ENCODE measurements at places on chromosomes 12 and 14.

- peak; percentile 14 for DNase-seq
Measured at GRCh38 chr12:52884526-52885293, 20.2 kb downstream of the KRT8 start.

- no peak for DNase-seq
Measured at GRCh38 chr12:10354071-10354470, 35.8 kb downstream of the KLRK1 start.

- no peak for DNase-seq
Measured at GRCh38 chr12:115872919-115873357, 404.6 kb downstream of the MED13L start.

- no peak for DNase-seq
Measured at GRCh38 chr12:31491841-31492598, 98.9 kb downstream of the DENND5B start.

DNA sequence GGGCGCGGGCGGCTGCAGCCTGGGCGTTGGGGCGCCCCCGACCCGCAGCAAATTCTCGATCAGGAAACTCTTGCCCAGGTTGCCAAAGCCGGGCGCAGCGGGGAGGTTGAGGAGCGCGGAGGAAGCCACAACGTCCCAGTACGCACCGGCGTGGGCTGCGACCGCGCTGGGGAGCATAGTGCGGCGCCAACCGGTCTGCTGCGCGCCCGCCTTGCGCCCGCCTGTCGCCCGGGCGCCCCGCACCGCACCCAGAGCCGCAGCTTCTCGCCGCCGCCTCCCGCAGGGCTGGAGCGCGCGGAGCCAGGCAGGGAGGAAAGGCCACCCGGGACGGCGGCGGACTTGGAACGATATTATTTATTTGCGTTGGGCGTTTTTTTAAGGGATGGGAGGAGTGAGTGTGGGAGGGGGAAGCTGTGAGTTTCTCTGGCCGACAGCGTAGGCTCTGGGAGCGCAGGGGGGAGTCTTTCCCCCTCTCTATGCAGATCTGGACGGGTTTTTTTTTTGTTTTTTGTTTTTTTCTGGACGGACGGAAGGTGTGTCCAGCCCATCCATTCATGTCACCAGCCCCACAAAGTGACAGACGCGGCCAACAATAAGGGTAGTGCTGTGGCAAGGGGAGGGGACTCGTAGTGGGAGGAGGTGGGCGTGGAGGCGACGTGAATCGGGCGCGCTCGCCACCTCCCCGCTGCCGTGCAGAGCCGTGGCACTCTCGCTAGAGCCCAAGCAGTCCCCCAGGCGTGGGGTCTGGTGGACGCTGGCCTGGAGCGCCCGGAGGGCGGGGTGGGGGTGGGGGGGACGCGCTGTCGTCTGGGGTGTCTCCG is at the start of gene DBX2:
Gene DBX2, minus strand, starts transcription at position 349 of the 821 bp plus-strand sequence. Its CDS starts 172 bp downstream, at position 177.
- peak; percentile 38 for DNase-seq

GRCh38 chr12:105644770-105645169 is 314.3 kb downstream of the C12orf75 start:
- DNase-seq = no peak

DNA sequence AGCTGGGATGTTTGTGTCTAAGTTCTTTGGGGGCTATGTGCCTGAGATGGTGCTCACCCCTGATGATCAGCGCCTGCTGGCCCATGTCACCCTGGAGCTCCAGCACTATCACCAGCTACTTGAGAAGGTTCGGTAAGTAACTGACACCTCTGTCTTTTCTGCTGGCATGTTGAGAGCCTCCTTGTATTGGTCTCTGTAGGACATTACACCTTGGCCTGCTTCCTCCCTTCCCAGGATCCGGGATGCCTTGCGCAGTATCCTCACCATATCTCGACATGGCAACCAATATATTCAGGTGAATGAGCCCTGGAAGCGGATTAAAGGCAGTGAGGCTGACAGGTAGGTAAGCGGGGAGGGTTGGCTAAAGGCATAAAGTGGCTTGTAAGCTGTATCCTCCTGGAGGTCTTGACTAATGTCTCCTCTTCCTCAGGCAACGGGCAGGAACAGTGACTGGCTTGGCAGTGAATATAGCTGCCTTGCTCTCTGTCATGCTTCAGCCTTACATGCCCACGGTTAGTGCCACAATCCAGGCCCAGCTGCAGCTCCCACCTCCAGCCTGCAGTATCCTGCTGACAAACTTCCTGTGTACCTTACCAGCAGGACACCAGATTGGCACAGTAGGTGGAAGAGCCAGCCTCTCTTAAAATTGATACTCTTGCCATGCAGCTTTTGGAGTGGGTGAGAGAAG is 5.5 kb downstream of the DDIT3 start:
- no peak for DNase-seq

DNA sequence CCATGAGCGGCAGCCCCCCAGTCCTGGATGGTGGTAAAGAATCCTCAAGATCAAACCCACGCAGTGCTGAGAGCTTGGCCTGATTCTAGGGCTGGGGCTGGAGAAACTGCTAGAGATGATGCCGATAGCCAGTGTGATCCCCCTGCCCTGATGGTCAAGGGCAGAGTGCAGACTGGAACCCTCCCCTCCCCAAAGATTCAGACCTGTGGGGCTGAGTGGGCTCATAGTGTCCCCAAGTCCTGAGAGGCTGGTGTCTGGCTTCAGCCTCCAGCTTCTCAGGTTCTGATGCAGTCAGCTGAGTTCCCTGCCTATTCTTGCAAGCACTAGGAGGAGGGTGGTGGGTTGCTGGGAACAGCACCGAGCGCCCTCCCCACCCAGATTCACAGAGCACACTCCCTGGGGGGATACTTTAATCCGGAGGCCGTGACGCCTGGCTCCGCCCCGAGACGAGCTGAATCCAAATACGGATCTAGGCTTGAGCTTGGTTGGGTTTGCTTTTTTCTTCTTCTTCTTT is 11.9 kb downstream of the RHOF start:
- DNase-seq = no peak

DNA sequence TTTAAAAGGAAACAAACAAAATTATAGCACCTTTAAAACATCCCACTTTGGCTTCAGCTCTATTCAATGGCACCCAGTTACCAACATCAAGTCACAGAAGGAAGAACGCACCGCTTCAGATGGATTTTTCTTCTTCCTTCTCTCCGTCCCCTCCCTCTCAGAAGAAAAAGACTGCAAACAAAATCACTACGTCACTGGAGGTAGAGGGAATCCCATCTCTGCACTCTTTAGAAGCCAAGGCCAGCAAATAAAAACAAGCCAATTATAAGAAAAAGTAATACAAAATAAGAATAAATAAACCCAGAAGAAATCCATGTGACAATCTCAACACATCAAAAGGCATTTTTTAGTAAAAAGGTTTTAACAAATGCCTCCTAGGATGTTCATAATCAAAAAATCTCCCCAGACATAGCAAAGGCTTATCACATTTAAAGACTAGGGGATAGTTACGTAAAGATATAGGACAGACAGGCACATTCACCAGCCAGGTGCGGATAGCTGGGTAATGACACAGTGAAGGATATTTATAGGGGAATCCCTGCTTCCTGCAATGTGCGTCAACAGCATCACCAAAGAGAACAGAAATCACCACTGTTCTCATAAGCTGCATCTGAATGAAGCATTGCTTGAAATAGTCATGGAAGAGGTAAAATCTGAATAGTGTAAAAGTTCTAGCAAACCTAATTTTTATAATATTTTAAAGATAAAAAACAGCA is 89.4 kb downstream of the R3HDM2 start:
- no peak for DNase-seq

DNA sequence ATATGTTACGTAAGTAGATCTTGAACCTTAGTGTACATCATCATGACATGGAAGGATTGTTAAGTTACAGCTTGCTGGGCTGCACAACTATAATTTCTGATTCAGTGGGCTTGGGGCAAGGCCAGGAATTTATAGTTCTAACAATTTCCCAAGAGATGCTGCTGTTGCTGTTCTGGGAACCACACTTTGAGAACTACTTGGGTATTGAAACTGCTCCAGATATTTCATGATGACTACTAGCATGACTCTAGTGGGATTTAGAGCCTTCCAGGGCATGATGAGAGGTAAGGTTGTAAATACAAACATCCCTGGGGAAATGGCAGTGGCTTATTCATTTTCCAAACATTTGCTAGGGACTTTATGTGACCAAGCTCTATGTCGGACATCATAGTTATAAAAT is 904.8 kb upstream of the SEL1L start:
- no peak for DNase-seq

GRCh38 chr14:101330416-101331140 is 230.7 kb upstream of the DIO3 start:
- DNase-seq = no peak

GRCh38 chr14:22974530-22975313 is 7.6 kb downstream of the AJUBA start:
- DNase-seq = no peak

DNA sequence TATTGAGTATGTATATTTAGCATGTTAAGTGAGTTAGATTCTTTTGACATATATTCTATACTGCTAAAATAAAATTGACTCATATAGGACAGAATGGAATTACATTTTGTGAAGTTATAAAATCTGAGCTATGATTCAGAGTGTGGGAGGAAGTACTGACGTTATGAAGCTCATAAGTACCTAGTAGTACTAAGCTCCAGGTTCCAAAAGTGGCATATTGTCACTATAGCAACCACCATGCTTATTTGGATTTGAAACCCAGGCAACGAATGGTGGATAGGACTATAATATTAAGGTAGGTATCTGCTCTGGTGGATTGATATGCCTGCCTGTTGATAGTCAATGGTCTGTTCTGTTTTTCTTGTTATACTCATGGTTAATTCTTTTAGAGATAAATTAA is 2.2 kb upstream of the FBXO33 start:
- no peak for DNase-seq

- DNase-seq = no peak
Measured at GRCh38 chr14:33493990-33494389, 456.9 kb downstream of the EGLN3 start.

All from hypothalamus (tissue), 51 donors.